ENCODE measurements at places on chromosomes 1 and 21. TPM values are rescaled to one million over a fixed set of nuclear protein-coding genes. Genes with fewer than 3 reads are reported as not detected.
A peak's percentile ranks its signal among the peaks of the same experiment; 100 is the strongest.

DNA sequence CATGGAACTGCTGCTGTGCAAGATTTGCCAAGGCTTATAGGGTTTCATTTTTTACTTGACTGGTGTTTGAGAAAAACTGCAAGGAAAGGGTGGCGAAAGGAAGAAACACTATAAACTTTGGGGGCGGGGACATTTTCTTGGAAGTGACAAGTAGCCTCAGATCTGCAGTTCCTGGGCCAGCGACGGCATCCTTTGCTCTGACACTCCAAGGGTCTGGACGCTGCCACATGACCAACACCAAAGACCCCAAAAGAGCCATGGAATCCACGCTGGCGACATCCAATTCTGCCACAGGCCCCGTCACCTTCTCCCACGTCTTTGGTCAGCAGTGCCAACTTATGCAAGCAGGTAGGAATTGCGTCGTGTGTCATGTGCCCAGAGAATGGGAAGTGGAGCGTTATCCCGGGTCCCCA lies 193.4 kb downstream of the PRDM2 start:
- no peak for DNase-seq

The IL22RA1 gene
- total RNA-seq, result not detected

GRCh38 chr1:229751610-229752009 lies 125.6 kb downstream of the URB2 start:
- DNase-seq, result no peak

DNA sequence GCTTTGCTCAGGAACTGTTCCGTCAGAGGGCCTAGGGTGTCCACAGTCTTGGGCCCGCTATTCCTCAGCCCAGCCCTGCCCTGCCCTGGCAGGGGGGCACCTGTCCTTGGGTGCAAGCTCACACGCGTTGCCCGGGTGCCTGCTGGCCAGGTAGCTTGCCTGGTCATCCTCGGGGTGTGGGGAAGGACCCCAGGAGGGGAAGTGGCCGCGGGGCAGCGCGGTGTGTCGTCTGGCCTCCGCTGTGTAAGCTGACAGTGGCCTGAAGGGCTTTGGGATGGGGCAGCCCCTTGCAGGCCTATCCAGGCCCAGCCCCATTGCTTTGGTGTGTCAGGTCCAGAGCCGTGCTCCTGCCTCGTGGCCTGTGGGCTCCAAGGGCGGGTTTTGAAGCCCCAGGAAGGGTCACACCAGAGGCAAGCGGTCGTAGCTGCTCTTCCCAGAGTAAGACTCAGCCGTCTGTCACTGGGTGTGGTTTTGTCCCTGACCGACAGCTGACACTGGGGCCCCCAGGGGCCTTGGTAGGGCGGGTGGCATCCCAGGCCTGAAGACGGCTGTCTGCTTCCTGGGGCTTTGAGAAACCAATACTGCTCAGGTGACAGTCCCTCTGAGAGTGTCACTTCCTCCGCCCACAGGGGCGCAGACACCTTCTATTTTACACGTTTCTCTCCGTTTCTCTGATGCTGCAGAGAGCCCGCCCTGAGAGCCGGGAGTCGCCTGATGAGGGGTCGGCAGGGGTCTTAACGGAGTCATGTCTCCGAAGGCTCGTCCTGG lies 72.1 kb downstream of the SKI start:
- DNase-seq, result no peak

- no peak for DNase-seq
These were observed 10.5 kb downstream of the ZMYM4 start for GRCh38 chr1:35278886-35279554.

GRCh38 chr1:209589440-209589839 lies 5.9 kb downstream of the CAMK1G start:
- no peak for DNase-seq

The UQCRHL gene
- 4.1 TPM for total RNA-seq

- DNase-seq, result no peak
These were observed 552.8 kb upstream of the NR5A2 start for GRCh38 chr1:199474738-199475137.

The AIM2 gene
- 3.9 TPM for total RNA-seq

GRCh38 chr1:11024874-11025203 lies 12.4 kb downstream of the TARDBP start:
- DNase-seq, result no peak

DNA sequence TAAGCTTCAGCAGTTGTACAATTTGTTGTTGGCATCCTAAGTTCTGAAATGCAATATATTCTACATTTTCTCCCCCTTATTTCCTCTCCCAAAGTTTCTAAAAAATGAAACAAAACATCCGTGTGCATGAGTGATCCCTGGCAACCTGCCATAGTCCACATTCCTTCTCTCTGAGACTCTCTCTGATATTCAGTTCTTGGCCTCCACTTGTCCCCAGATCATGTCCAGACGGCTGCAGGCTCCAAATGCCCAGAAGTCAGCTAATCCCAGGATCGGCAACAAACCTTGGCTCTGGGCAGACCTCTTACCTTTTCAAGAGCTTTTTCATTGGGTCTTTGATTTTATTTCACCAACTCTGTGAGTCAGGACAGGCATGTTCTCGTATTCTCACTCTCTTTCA lies 187.8 kb downstream of the ETS2 start:
- DNase-seq, result peak; percentile 90

The PRR9 gene
- not detected for total RNA-seq

The IFFO2 gene
- 34.1 TPM for total RNA-seq

DNA sequence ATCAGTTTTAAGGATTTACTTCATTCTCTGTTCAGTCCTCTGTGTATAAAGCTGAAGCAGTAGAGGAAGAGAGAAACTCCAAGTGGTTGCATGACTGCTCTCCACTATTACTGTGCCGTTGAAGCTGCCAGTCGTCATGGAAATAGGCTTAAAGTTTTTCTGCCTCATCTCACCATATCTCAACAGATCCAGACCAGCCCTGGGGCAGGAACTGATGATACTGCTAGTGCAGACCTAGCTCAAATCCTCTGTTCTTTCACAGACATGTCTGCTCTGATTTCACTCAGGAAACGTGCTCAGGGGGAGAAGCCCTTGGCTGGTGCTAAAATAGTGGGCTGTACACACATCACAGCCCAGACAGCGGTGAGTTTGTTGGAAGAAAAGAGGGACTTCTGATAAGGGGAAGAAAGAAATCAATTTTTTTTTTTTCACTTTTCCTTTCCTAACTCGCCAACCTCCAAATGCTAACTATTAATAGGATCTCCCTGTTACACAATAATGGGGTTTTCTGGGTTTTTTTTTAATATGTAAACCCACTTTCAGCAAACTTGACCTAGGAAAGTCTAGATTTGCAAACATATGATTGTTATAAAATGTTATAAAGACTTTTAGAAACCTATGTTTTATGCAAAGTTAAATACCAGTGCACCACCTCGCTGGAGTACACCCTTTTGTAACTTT lies 22.2 kb upstream of the STRIP1 start:
- no peak for DNase-seq

All from Daoy (cell line).